Fibroblast of the aortic adventitia (primary cell): ENCODE measurements at places on chromosomes 13 and 19. TPM values are rescaled to one million over a fixed set of nuclear protein-coding genes. Genes with fewer than 3 reads are reported as not detected.

ZNF568 gene
- total RNA-seq = 13.5 and 24.7 TPM in 2 replicates

RFPL4A gene
- not detected in 2 replicates for total RNA-seq

LRP3 gene
- 15.0 and 33.2 TPM in 2 replicates for total RNA-seq

IFNL1 gene
- not detected in 2 replicates for total RNA-seq

GRIN2D gene
- 1.2 and 2.2 TPM in 2 replicates for total RNA-seq
